ENCODE measurements at places on chromosomes 5 and 9.

DNA sequence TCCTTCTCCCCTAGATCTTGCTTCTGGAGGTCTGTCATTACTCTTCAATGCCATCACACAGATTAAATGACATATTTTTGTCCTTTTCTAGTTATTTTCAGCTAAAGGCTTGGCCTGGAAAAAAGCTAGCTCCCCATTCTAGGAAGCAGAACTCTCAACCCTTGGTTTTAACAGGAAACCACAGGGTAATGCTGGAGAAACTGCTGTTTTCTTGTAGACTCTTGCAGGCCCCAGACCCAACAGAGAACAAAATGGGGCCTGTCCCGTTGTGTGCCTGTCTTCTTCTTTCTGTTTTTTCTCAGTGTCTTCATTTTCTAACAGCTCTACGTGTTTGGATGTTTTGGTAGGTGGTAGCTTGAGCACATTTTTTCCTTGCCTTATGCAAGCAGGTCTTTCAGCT, 21.5 kb downstream of the DCANP1 start:
- DNase-seq: no peak

GRCh38 chr5:95800553-95800952, 22.0 kb downstream of the GLRX start:
- DNase-seq: no peak

- no peak for DNase-seq
Measured at GRCh38 chr5:143693651-143694252, 118.2 kb upstream of the HMHB1 start.

GRCh38 chr9:116592970-116593369, 94.1 kb upstream of the TRIM32 start:
- no peak for DNase-seq

GRCh38 chr9:130756037-130756436, 62.5 kb downstream of the EXOSC2 start:
- no peak for DNase-seq

GRCh38 chr5:88673253-88674105, 209.5 kb downstream of the MEF2C start:
- no peak for DNase-seq

- no peak for DNase-seq
Measured at GRCh38 chr5:147913786-147914185, 7.4 kb upstream of the C5orf46 start.

DNA sequence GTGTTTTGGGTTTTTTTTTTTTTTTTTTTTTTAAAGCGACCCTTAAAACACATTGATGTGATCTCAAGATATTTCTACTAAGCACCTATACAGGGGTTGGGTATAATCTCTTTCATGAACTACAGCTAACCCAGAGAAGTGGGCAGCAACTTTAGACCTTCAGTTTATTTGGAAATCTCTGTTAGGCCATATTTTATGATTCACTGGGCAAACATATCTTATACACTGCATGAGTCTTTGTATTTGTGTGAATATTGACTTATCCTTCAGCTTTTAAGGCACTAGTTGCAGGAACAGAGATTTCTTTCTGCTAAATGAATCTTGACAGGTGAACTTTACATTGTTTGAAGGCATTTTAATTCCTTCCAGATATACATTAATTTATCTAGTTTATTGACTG, 194.4 kb downstream of the ARRDC3 start:
- DNase-seq: no peak

DNA sequence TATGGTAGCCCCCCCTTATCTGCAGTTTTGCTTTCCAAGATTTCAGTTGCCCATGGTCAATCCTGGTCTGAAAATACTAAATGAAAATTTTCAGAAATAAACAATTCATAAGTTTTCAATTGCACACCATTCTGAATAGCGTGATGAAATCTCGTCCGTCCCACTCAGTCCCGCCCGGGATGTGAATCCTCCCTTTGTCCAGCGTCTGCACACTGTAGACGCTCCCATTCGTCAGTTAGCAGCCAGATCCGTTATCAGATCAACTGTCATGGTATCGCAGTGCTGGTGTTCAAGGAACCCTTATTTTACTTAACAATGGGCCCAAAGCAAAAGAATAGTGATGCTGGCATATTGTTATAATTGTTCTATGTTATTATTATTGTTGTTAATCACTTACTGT, 98.6 kb downstream of the TMEM215 start:
- no peak for DNase-seq

DNA sequence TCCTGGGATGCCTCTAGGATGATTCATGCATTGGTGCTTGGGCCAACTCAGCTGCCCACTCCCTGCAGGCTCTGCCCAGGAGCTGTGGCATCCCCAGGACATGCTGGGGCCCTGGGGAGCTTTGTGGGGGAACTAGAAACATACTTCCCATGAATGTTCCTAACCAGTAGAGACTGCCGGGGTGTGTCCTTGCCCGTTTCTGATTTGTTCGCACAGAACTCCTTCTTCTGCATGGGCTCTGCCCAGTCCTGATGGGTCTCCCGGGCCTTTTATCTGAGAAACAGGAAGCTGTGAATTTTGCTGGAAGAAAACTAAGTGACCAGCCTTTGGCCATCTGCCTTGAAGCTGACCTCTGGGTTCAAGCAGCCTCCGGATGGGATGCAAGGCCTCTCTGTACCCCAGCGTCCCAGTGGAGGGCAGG, 71.6 kb upstream of the RNU6ATAC start:
- no peak for DNase-seq

DNA sequence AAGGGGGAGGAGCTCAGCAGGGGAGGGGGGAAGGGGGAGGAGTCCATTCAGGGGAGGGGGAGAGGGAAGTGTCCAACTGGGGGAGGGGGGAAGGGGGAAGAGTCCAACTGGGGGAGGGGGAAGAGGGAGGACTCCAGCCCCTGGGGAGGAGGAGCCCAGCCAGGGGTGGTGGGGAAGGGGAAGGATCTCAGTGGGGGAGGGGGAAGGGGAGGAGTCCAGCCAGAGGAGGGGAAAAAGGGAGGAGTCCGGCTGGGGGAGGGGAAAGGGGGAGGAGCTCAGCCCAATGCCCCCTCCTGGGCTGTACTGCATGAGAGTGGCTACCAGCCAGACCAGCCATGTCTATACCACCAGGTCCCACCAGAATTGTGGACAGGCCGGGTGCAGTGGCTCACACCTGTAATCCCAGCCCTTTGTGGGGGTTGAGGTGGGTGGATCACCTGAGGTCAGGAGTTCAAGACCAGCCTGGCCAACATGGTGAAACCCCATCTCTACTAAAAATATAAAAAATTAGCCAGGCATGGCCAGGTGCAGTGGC, 30.6 kb upstream of the ADAMTS2 start:
- no peak for DNase-seq

- DNase-seq: no peak
Measured at GRCh38 chr9:78437296-78437695, 140.4 kb downstream of the PSAT1 start.

- DNase-seq: no peak
Measured at GRCh38 chr9:86975036-86975435, 27.7 kb upstream of the GAS1 start.

GRCh38 chr9:71273613-71274012, 152.2 kb upstream of the TRPM3 start:
- DNase-seq: no peak

DNA sequence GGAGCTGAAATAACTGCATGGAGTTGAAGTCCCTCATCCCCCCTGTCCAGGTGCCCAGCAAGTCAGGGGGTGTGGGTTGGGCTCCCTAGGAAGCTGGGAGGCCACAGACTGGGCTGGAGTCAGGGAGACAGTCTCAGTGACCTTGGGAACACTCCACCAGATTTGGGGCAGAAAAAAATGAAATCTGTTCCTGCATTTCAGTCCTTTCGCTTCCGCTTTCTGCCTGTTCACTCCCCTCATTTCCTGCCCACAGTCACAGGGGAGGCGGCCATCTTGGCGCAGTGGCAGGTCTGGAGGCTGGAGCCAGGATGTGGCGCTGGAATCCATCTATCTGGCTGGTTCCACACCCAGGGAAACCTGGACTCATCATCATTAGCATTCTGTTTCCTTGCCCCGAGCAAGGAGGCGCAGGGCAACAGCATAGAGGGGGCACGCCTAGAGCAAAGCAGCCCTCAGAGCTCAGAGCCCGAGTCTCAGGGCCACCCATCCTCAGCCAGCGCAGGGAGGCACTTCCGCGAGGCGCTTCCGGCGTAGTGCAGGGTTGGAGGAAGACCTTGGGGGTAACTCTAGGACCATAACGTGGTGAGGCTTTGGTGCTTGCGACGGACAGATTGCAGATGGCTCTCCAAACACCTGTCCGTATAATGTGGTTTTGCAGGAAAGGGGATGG, 86.2 kb upstream of the HSPA9 start:
- DNase-seq: no peak

DNA sequence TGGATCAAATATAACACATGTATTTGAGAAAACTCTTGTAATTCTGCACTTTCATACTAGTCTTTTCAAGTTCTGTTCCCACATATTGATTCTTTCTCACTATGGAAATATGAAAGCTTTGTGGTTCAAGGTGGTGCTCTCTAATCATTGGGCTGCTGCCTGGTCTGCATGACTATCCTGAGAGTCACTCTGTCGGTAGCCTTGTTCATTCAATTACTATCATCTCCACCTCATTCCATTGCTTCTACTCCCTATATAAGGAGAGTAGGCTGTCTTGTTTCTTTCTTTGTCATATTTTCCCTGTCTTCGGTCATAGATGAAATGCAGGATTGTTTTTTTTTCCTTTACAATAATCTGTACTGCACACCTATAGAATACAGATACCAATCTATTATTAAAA, 341.4 kb upstream of the ACTBL2 start:
- no peak for DNase-seq

GRCh38 chr5:94039101-94039500, 297.7 kb upstream of the POU5F2 start:
- DNase-seq: no peak

DNA sequence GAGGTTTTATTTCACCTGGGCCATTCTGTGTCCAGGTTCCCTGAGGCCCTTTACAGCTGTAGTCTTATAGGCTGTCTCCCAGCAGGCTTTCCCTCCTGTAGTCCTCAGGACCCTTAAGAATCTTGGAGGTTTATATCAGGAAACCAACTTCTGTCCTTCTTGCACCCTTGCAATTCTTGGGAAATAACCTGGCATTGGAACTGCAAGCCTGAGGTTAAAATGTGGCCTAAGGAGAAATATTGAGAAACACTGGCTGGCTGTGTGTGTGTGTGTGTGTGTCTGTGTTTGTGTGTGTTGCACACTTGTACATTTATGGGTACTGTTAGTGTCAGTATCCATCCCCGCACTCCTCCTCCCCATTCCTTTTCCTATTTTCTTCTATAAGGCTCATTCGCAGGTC, 168.9 kb downstream of the PAPPA start:
- no peak for DNase-seq

- no peak for DNase-seq
Measured at GRCh38 chr5:97135868-97136267, 6.5 kb downstream of the LIX1 start.
